ENCODE measurements at places on chromosomes 16 and 17.

DNA sequence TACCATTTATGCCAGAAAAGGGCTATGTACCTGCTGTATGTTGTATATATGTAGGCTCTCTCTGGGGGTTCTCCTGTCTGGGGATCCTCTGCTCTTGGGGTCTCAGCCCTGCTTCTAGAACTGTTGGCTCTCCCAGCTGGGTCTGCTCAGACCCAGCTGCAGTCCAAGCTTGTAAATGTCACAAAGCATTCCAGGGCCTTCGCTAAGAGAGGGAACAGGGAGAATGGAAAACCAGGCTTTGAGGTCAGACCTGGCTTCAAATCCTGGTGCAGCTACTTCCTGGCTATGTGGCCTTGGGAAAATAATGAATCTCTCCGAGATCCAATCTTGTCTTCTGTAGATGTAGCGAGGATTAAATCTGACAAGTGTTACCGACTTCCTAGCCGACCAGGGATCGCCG is 44.0 kb downstream of the NLRP1 start:
- DNase-seq = peak; percentile 11

DNA sequence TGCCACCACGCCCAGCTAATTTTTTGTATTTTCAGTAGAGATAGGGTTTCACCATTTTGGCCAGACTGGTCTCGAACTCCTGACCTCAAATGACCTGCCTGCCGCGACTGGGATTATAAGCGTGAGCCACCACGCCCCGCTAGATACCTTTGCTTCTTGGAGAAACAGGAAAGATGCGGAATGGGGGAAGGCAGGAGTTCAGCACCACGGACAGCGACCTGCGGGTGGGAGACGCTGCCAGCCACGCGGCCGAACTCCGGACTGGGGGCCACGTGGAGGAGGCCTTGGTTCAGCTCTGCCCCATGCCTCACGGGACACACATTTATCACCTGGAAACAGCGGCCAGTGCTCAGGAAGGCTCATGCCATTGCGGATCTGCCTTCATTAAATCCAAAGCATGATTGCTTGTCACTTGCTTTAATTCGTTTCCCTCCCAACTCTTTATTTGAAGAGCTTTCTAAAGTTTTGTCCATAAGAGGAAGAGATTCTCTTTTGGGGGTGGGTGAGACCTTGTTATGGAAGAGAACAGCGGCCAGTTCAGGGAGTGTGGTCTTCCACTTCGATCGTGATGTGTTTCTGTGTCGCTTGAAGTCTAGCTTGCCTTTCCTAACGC is 219.9 kb downstream of the ENGASE start:
- DNase-seq = peak; percentile 41

DNA sequence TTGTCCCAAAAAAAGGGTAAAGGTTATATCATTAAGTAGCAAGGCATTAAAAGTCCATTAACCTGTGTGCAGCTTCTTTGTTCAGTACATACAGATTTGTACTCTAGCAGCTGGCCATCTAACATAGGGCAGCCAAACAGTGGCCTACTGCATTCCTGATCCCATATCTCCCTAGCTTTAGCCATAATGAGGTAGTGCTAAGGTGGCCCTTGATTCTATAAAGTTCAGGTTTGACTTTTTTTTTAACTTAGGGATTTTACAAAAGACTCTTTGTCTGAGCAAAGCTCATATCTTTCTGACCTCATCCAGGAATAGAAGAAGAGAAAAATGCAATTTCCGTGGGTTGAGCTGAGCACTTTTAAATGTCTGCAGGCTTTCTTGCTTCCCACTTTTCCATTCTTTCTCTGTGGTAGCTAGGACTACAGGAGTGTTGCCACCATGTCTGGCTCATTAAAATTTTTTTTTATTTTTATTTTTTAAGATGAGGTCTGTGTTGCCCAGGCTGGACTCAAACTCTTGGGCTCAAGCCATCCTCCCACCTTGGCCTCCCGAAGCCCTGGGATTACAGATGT is 19.5 kb upstream of the CDC6 start:
- DNase-seq = no peak

DNA sequence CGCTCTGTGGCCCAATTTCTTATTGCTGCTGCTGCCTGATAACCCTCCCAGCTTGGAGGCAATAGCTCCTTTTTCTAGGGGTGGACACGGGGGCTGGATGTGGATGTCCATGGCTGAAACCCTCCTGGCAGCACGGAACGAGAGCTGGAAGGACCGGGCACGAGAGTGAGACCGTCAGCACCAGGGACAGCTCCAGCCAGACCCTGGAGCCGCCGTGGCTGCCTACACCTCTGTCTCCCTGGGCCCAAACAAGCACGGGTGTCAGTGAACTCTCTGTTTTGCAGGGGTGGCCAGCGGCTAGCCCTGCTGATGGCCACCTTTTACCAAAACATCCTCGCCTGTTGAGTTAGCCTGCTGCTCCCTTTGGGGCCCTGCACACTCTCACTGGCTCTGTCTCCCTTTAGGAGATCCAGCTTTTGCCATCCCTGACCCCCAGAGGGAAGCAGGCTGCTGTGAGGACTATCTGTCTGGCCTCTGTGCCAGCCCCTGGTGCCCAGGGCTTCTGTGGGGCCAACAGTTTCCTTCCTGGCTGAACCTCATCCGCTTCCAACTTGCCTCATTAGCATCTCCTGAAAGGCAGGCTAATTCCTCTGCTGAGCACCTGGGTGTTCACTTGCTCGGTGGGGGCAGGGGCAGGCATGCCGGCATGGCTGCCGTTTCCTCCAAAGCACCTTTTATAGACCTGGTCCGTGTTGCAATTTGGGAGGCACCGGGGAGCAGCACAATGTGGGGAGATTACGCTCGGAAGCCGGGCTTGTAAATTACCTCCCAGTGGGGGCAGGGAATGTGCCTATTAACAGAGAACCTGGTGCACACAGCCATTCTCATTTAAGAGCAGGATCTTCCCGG is 118.1 kb downstream of the ENGASE start:
- peak; percentile 25 for DNase-seq

- DNase-seq = no peak
These were observed 22.8 kb downstream of the COX11 start for GRCh38 chr17:54945671-54946070.

DNA sequence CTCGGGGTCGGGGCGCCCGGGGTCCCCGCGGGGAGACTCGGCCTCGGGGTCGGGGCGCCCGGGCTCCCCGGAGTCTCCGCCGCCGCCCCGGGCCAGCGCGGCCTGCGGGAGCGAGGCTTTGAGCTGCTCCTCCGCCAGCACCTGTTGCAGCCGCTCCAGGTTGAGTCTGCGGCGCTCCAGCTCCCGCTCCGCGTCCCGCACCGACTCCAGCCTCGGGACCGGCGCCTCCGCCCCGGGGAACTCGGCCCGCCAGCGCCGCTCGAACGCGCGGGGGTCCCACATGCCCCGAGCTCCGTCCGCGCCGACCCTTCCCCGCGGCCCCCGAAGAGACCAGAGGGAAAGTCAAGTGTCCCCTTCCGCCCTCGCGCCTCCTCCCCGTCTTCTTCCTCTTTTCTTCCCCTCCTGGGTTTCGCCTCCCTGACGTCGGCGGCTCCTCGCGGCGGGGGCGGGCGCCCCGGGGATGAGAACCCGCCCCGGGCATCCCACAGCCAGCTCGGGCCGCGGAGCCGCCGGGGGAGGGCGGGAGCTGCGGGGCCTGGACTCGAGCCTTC is 40.8 kb upstream of the BHLHA9 start:
- peak; percentile 60 for DNase-seq

- DNase-seq = peak; percentile 68
These were observed 10.0 kb downstream of the PITPNC1 start for GRCh38 chr17:67386965-67387551.

DNA sequence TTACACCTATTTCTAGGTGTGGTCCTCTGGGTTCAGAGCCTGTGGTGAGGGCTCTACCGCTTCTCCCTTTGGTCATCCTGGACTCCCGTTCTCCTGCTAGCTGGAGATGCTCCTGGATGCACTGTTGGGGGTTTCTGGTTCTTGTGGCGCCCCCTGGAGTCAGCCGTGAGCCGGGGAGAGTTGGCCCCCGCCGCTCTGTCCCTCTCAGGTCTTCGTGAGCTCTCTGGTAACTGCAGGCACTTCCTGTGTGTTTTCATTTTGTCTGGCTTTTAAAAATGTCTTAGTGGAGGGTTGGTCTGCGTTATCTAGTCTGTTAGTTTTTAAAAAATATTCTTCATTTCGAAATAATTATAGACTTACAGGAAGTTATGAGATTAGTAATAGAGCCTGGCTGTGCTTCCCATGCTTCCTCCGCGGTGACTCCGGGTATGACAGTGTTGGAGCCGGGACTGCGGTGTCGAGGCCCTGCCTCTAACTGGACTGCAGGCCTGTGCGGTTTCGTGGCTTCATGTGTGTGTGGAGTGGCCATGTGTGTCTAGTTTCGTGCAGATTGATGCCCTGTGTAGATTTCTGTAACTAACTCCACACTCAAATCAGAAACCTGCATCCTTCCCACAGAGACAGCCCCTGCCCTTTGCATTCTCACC is 78.0 kb upstream of the ZNF750 start:
- peak; percentile 45 for DNase-seq

- DNase-seq = no peak
These were observed 701 bp upstream of the MRC2 start for GRCh38 chr17:62626719-62627218.

DNA sequence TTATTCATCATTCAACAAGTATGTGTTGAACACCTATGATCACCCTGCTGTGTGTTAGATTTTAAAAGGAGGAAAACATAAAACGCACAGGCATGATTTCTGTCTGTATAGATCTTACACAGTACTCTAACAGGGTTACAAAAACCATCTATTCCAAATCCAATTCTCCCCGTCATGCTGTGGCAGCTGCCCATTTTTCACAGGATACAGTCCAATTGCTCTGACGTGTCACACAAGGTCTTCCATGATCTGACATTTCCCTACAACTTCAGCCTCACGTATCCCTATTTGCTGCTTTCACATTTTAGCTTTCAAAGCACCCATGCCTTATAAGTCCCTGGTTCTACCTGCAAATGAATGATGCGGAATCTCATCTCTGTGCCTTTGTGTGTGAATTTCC is 67.0 kb upstream of the CNTNAP4 start:
- DNase-seq = no peak

DNA sequence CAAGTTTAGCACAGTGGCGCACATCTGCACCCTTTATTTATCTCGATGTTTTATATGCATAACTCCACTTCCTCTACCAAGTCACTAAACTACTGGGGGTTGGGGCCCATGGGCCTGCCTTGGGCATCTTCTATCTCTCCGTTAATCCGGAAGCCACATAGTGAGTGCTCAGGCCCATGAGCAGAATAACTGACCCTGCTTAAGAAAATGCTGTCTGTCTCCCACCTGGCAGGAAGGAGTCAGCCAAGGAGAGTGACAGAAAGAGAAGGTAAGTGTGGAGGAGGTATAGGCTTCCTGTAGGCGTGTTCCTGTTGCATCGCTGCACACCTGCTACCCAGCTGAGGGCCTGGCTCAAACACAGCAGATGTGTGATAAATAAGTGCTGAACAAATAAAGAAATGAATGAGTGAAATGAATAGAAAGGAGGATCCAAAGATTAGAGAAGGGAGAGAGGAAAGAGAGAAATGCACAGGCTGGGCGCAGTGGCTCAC is 320.1 kb downstream of the SLC39A11 start:
- no peak for DNase-seq

DNA sequence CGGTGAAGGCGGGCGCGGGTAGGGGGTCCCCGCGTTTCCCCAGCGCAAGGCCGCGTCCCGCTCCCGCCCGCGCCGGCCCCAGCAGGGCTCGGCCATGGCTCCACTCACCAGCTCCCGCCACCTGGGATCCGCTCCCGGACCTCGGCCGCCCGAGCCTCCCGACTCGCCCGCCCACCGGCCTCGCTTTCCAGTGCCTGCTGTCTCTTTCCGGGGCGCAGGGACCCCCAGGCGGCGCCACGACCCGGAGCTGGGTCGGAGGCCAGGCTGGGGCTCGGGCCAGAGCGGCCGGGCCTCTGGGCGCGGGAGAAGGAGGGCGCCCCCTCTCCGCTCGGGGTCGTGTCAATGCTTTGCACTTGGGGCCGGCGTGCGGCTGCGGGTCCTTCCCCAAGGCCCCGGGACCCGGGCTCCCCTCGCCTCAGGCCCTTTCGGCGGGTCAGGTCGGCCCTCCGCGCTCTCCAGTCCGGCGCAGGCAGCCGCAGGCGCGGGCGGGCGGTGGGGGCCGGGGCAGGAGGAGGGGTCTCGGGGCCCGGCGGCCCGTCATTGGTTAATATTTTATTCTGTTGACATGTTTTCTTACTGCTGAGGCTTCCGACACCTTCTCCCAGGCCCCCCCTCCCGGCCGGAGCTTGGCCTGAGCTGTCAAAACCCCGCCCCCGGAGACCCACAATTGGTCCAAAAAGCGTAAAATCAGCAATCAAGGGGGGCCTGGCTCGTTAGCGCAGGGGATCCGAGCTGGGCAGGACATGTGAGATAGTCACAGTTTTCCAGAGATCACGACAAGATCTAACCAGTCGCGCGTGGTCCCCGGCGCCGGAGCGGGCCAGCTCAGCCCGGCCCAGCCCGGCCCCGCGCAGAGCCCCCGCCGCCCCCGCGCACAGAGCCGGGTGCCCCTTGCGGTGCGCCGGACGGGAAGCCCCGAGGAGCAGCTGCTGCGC is at the start of gene TBX2:
Gene TBX2 (plus strand): TSS at position 713 of the 935 bp plus-strand sequence. CDS start 334 bp downstream, outside the sequence.
- DNase-seq = no peak

GRCh38 chr16:87552072-87552718 is 50.1 kb upstream of the JPH3 start:
- no peak for DNase-seq

DNA sequence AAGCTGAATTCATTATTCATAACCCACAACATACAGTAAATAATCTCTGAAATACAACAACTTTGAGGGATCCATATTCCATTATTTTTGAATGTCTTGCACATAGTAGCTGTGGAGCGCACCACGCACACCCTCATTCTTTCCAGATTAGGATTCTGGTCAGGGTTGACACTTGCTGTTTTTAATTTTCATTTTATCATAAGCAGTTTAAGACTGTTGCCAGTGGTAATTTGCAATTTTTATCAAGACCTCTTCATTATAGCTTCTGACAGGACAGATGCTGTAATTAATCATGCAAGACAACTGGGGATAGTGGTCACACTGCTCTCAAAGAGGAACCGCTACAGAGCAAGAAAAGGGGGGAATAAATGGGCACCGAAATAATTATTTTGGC is 109.7 kb downstream of the TOX3 start:
- DNase-seq = no peak

GRCh38 chr16:31455601-31456314 is 3.5 kb upstream of the ARMC5 start:
- DNase-seq = no peak

- DNase-seq = no peak
These were observed 19.9 kb downstream of the GGA3 start for GRCh38 chr17:75241502-75241901.

- no peak for DNase-seq
These were observed 147.2 kb downstream of the UTP18 start for GRCh38 chr17:51407576-51407975.

- DNase-seq = no peak
These were observed 1.4 kb downstream of the HBM start for GRCh38 chr16:167122-167690.

GRCh38 chr16:82061861-82062525 is 26.9 kb downstream of the HSD17B2 start:
- no peak for DNase-seq

DNA sequence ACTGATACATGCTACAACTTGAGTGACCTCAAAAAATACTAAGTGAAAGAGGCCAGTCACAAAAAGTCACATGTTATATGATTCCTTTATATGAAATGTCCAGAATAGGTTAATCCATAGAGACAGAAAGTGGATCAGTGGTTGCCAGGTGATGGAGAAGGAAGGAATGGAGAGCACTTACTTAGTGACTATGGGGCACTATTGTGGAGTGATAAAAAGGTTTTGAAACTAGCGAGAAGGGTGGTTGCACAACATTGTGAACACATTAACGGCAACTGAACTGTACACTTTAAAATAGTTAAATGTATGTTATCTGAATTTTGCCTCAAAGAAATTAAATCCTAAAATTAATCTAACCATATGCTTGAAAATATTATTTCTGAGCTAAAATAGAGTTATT is 25.9 kb downstream of the AMFR start:
- DNase-seq = no peak

Data from activated T-cell treated with anti-CD3 and anti-CD28 coated beads, Interleukin-2, amount 50 U/mL, for 1 hour (primary cell).